ENCODE measurements at places on chromosomes 12 and 14.

GRCh38 chr14:53956427-53957201 lies at the start of gene BMP4:
Gene BMP4, minus strand, starts transcription at chr14:53956825. Its CDS starts 4,603 bp downstream, at chr14:53952222.
- DNase-seq: no peak

- no peak for DNase-seq
These were observed 33.3 kb upstream of the BEGAIN start for GRCh38 chr14:100620255-100621100.

GRCh38 chr12:69238589-69239351 lies 599 bp upstream of the CPSF6 start:
- no peak for DNase-seq

- DNase-seq: no peak
These were observed 103.7 kb downstream of the SRGAP1 start for GRCh38 chr12:63948211-63948610.

DNA sequence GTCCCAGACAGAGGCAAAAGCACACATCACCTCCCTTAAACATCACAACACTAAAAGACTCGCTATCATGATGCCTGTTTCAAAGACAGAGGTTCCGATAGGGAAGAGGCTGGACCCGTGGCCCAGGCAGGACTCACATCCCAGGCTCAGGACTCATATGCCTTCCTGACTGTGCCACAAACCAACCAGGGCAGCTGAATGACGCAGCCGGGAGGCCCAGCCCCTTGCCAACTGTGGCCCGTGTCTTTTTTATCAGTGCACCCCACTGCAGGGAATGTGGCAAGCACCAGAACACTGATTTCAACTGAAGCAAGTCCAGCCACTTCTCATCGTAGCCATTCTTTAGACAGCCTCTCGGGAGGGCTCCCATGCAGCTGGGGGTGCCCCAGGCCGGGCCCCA lies 132.3 kb downstream of the KSR2 start:
- DNase-seq: no peak

All from stimulated activated CD4-positive, alpha-beta T cell treated with anti-CD3 and anti-CD28 coated beads, Interleukin-12 subunit alpha, Interleukin-12 subunit beta, amount 100 ng/mL, for 24 hours (primary cell).